ENCODE measurements at places on chromosomes 7 and 10.
A peak's percentile ranks its signal among the peaks of the same experiment; 100 is the strongest.

GRCh38 chr7:96315125-96315512 lies 6.8 kb downstream of the SLC25A13 start:
- no peak for DNase-seq

- DNase-seq = no peak
Measured at GRCh38 chr10:48219194-48219593, 55.3 kb downstream of the FRMPD2 start.

DNA sequence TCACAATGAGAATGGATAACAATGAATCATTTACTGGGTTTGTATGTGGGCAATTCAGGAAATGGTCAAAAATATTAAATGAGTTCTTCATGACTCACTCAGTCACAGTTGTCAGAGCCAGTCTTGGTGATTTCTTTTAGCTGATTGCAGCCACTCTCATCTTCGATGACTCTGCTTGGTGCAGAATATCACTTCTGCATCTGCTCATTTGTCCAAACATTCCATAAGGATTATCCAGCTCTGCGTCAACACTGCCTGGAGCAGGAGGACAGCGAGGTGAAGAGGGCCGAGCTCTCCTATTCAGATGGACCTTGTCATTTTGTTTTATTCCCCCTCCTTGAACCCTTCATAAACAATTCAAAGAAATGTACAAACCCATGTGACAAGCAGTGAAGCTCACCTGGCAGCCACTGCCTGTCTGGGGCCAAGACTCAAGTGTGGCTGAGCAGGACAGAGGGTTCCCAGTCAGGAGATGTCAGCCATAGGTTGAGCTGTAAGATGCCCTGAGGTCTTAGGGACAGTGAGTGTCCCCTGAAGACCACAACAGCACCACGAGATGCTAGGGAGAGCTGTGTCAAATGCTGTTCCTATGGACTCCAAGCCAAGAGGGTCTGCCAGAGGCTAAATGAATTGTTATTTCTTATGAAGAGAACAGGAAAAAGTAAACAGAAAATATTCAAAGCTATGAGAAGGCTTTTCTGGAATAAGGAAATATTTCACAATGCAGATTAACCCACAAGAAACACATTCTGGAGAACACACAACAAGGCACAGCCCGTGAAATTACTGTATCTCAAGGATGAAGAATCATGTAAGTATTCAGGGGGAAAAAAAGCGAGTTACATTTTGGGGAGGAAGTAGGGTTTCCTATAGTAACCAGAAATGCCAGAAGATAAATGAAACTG lies 33.1 kb upstream of the EGFR start:
- DNase-seq = no peak

DNA sequence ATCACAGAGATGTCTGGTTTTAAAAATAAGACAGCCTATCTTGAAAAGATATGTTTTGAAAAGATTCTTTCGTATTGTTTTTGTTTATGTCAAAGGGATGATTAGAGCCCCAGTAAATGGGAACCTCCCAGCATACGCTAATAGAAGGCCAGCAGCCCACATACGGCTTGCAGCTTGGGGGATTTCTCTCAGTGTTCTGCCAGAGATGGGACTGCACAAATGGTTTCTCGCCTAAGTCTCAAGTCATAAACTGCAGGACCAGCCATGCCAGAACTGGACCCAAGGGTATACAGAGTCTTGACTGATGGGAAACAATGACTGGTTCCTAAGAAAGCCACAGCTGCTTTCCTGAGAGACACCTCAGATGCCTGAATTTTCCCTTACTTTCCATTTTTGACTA lies 306.9 kb upstream of the DGKB start:
- no peak for DNase-seq

DNA sequence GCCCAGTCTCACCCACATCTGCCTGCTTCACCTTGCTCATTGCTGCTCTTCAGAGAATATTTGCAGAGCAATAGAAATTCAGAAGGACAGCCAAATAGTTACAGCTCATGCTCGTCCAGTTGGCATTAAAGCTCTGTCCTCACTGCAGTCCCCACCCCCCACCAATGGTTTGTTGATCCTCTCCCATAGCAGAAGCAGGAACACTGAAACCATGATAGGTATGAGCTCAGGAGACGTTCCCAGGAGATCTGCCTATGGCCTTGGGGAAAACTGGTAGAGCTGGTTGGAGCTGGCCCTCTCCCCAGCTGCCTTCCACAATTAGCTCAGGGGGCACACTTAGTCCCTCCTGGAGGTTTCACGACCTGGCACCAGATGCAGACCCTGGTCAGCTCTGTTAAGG lies 68.6 kb upstream of the KMT2C start:
- DNase-seq = no peak

DNA sequence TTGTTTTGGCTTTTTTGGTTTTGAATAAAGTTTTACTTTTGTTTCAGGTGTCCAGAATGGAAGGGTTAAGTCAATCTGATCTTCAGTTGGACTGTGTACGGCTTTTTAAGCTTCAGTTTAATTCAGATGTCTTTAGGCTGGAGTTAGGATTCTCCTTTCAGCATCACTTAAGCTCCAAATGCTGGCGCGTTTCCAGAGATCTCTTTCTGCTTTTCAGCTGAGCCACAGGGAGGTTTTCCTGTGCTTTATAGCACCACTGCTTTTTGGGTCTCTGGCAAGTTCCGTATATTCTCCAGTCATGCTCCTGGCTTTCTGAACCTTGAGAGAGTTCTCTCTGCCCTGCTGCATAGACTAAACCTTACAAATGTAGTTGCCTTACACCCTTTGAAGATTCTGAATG lies 60.0 kb downstream of the VTI1A start:
- no peak for DNase-seq

DNA sequence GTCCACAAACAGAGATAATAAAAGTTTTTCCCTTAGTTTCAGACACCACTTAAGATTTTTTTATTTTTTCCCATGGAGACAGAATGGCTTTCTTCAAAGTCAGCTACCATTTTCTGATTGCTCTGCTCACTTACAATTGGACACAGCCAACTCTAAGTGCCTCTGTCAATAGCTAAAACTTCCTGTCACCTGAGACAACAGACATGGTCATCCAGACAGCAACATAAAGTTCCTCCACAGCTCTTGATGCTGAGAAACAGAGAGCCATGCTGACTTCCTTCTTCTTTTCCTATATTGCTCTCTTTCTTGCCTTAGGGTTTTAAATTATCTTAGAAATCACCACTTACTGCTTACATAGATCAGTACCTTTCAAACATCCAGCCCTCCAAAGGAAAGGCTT lies 12.0 kb downstream of the ZNF800 start:
- DNase-seq = no peak

DNA sequence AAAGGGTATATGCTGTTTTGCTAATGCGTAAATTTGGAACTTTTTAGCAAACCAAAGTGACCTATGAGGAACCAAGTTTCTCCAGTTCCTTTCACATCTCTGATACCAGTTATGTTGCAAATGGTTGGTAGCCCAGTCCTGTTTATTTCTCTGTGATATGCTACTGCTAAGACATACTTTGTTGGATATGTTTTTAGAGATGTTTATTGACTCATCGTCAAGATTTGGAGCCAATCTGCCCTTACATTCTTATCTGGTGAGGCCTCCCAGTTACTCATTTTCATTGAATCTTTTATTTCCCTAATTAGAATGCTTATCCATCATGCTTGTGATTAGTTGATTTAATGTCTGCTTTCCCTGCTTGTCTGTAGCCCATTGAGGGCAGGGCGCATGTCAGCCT lies 58.9 kb downstream of the LRGUK start:
- no peak for DNase-seq

- DNase-seq = no peak
Measured at GRCh38 chr7:27950123-27950522, 210.2 kb downstream of the TAX1BP1 start.

DNA sequence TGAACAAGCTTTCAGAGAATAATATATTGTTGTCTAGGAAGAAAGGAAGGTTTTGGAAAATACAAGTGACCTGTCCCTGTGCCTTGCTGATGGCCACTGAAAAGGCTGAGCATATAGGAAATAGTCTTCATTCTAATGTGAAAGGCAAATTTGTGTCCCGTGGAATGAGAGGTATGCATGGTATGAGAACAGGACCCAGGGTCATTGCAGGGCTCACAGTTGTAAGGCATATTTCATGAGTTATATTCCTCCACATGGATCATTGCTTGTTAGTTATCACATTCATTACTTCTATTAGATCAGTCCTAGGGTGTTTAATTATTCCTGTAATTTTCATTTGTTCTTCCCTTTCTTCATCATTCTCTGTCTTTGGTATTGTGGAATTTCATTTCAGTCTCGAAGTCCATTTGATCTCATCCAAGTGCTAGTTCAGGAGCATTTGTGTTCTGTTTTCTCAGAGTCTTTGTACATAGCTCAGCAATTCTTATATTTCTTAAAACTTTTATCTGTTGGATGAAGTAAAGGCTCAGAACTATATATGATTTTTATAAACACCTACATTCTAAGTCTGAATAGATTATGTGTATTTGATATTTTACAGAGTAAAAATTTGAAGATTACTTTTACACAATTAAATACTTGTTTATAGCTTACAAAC lies 39.4 kb upstream of the ARHGAP21 start:
- DNase-seq = no peak

- no peak for DNase-seq
Measured at GRCh38 chr10:75910032-75910431, 478.6 kb downstream of the LRMDA start.

DNA sequence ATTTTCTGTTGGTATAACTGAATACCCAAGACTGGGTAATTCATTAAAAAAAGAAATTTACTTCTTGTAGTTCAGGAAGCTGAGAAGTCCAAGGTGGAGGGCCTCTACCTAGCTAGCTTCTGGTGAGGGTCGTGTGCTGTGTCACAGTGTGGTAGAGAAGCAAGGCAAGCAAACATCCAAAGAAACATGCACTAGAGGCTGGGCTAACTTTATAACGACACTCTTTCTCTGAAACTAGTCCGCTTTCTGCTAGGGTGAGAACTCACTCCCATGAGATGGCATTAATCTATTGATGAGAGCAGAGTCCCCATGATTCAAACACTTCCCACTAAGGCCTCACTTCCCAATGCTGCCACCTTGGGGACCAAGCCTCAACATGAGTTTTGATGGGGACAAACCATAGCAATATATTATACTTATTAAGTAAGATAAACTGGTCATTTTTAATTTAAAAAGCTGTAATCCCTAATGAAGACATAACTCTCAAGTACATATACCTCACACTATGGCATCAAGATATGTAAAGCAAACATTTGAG lies 50.8 kb downstream of the PHYHIPL start:
- DNase-seq = no peak

- no peak for DNase-seq
Measured at GRCh38 chr7:47349401-47349800, 232.5 kb downstream of the TNS3 start.

DNA sequence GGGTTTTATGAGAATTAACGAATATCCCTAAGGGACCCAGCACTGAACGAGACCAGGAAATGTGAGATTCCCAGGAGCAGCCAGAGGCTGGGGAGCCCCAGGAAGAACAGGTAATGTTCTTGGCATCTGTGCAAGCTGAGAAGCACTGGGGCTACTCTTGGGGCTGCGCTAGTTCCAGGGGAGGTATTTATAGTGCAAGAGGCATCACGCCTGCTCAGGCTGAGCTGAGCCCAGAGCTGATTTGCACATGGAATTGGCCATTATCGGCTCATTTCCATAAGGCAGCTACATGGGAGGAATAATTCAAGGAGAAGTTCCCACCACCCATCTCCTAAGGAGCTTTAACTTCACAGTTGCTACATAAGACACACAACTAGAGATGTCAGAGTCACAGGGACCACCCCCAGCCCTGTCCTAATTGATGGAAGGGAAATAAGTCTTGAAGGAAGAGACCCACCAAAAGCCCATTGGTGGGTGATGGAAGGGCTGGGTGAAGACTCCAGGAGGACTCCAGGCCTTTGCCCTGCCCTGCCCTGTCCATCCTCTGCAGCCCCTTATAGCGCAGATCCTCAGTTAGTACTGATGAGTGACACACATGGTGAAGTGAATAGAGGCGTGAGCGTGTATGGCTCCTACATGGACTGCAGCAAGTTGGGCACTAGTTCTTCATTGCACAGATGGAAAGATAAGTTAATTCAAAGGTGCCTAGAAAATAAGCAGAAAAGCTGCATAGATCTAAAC lies 178.9 kb downstream of the GRID1 start:
- no peak for DNase-seq

GRCh38 chr7:138434597-138435019 lies 25.5 kb upstream of the TRIM24 start:
- no peak for DNase-seq

DNA sequence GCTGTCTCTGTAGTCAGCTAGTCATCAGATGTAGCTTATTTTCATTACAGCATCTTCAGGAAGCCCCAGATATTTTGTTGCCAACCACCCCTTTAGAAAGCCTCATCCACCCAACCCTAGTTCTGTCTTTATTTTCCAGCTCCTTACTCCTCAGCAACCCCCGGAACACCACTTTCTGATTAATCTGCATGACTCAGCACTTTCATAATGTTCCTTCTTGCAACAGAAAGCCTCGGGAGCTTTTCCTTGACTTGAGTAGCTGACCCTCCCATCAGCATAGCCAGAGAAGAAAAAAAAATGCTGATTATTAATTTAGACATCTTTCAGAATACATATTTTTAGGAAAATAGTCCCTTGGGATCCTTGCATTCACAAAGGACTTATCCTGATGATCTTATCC lies 244.0 kb upstream of the CXCL12 start:
- DNase-seq = no peak

GRCh38 chr7:130515315-130516040 lies 23.6 kb downstream of the MEST start:
- no peak for DNase-seq

- DNase-seq = peak; percentile 62
Measured at GRCh38 chr10:80468002-80468401, 13.9 kb downstream of the TSPAN14 start.

DNA sequence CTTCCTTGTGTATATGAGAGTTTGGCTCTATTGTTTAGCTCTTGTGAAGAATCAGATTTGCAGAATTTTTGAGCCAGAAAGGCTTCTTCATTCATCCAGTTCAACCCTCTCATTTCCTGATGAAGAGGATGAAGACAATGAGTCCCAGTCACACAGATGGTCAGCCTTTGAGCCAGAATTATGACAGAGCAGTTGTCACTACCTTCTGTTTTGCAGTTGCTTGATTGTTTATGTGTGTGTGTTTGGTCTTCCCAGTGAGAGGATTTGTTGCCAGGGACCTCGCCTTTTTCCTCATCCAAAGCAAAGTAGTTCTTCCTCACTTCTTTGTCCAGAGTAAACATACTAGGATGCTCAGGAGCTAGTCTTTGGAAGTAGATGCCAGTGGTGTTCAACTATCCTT lies 15.6 kb downstream of the MDFIC start:
- no peak for DNase-seq

DNA sequence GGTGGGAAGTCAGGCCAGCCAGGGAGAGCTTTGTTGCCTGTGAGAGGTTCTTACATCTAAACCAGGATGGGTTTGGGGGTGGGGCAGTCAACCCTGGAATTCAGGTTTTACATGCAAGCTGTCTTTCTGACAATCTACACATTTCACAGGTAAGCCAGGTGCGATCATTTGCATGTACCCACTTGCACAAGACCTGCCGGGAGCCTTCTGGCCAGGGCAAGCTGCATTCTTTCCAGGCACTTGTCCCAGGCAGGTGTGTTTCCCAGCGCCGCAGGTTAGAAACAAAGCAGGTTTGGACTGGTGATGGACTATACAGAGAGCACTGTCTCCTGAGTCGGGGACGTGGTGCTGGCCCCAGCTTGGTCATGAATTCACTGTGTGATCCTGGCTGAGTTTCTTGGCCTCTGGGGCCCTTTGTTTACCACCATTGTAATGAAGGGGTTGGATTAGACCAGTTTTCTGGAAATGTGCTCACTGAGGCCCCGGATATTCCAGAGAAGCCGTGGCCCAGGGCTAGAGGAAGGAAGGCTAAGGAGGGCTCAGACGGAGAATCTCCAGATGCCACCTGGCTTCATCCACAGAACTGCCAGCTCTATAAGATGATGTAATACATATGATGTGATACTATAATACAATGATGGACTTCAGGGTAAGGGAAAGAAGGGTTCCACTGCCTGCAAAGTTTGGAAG lies 205.2 kb upstream of the SVIL start:
- DNase-seq = no peak
